OCI-LY7 (cell line): ENCODE measurements at places on chromosomes 3 and 15.
A peak's percentile ranks its signal among the peaks of the same experiment; 100 is the strongest.

GRCh38 chr3:120481081-120481480 lies 30.3 kb upstream of the FSTL1 start:
- no peak for DNase-seq

- no peak for DNase-seq
These were observed 60.6 kb downstream of the USP8 start for GRCh38 chr15:50484781-50485180.

DNA sequence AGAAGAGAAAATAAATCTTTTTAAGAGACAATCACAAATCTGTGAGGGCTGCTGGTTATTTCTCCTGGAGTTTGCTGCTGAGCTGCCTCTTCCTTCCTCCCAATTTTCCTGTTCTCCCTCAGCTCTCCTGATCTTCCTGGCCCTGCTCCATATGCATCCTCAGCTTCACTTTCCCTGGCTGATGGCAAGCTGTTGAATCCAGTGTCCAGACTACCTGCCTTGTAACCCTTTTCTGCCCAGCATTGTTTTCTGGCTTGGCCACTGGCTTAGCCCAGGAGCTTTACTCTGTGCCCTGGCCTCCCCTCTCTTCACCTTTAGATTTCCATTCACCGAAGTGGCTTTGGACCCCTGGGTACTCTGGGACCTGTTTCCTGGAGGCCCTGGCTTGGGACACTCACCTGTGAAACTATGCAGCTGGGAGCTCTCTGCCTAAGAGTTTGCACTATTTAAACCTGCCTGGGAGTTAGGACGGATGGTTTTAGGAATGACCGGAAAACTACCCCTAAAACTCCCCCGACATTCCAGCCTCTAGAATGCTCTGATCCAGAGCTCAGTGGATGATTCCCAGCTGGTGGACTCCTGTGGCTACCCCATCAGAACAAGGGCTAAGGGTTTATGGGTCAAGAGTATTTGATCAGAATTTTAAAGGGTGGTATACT lies 90.0 kb downstream of the RBPMS2 start:
- DNase-seq, result no peak

DNA sequence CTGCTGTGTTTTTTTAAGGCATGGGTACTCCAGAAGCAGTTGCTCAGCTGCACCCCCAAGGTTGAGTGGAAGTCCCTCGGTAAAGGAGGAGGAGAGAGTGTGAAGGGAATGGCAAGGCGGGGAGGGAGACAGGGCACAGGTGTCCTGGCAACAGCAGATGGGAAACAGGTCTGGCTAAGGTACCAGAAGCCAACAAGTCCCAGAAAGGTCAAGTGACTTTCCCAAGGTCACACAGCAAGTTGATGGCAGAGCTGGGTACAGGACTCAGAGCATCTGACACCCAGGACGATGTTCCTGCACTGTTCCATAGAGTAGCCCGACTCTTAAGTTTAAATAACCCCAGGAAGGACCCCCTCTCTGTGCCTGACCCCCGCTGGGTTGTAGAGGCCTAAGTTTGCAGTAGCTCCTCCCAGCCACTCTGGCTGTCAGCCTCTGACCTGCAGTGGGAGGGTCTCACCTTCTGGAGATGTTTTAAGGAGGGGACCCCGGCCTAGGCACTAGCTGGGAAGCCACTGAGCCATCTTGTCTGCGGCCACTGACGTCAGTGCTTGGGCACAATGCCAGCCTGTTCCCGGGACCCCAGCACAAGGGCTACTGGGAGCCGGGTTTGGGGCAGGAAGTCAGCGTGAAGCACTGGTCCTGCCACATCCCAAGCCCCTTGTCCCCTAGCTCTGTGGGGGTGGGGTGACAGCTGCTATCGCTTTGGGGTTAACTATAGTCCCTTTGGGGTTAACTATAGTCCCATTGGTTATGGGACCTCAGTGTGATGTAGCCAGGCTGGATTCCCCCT lies 10.5 kb downstream of the CSK start:
- DNase-seq, result no peak

DNA sequence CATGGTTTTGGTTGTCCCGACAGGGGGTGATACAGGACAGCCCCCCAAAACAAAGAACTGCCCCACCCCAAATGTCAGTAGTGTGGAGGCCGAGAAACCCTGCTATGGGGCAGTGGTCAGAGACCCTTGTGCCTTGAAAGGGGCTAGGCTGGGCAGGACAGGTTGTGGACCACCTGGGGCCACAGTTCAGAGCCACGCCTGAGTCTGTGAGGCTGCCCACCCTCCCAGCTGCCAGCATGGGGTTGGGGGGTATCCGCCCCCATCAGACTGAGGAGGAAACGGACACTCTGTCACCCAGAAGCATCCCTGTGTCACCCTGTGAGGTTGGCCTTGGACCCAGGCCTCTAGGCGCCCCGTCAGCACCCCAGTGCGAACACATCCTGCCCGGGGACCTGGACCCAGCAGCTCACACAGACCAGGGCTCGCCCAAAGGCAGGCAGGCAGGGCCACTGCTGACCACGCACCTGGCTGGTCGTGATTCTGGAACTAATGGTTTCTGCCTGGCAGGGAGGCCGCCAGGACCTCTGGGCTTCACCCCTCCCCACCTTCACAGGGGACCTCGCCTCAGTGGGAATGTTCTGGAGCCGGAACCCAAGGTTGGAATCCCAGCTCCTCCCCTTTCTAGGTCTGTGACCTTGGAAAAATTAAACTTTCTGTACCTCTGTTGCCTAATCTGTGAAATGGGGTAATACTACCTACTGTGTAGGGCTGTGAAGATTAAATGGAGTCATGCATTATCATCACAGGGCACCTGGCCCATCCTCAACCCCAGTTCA lies 1.4 kb downstream of the SLC41A3 start:
- no peak for DNase-seq

DNA sequence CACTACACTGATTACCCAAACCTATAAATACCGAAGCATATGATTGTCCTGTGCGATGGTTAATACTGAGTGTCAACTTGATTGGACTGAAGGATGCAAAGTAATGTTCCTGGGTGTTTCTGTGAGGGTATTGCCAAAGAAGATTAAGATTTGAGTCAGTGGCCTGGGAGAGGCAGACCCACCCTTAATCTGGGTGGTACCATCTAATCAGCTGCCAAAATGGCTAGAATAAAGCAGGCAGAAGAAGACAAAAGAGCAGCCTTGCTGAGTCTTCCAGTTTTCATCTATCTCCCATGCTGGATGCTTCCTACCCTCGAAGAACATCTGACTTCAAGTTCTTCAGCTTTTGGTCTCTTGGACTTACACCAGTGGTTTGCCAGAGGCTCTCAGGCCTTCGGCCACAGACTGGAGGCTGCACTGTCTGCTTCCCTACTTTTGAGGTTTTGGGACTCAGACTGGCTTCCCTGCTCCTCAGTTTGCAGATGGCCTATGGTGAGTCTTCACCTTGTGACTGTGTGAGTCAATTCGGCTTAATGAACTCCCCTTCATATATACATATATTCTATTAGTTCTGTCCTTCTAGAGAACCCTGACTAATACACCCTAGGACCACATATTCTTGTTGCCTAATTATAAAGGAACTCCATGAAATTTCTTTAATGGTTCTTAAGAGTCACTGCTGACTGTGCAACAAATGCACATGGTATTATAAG lies 31.7 kb downstream of the CSNK1G1 start:
- no peak for DNase-seq

- DNase-seq, result peak; percentile 15
These were observed 861.3 kb downstream of the ZPLD1 start for GRCh38 chr3:103295974-103296570.

- no peak for DNase-seq
These were observed 27.5 kb downstream of the PCCB start for GRCh38 chr3:136277634-136278033.

DNA sequence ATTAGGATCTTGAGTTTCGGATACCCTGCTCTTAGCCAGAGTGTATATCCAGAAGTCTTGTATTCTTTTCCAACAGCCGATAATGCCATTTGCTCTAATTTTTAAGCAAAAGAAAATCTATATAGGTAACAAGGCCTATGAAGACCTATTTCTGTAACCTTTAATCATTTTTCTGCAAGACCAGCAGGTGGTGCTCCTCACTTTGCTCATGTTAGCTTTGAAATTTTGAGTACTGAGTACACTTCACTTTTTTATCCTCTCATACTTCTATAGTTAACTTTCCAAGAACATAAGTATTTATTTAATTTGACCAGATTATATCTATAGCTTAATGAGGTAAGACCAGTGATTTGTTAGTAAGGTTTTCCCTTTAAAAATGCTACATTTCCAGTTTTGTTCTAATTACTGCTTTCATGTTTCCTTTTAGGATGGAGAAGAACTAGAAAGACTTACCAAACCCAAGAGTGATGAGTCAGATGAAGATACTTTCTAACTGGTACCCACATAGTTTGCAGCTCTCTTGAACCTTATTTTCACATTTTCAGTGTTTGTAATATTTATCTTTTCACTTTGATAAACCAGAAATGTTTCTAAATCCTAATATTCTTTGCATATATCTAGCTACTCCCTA lies 20.5 kb downstream of the SLC35A5 start:
- peak; percentile 36 for DNase-seq

- no peak for DNase-seq
These were observed 507.7 kb downstream of the IGSF11 start for GRCh38 chr3:118526758-118527513.

GRCh38 chr3:179330438-179330837 lies 7.6 kb downstream of the ZNF639 start:
- no peak for DNase-seq

DNA sequence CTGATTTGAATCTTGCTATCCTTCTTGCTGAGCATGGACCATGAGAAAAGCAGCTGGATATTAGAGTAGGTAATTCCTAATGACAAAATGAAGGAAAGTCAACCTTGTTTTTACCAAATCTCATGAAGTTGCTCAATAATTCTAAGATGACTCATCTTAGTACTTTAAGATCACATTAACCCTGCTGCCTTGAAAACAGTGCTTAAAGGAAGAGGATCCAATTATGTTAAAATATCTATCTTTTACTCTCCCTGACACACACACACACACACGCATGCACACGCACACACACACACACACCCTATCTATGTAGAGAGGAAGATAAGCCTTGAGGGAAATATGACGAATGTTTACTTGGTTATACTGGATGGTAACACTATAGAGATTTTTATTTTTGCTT lies 16.0 kb upstream of the MYO1E start:
- DNase-seq, result no peak

GRCh38 chr3:126849768-126850167 lies 133.1 kb upstream of the PLXNA1 start:
- DNase-seq, result no peak

DNA sequence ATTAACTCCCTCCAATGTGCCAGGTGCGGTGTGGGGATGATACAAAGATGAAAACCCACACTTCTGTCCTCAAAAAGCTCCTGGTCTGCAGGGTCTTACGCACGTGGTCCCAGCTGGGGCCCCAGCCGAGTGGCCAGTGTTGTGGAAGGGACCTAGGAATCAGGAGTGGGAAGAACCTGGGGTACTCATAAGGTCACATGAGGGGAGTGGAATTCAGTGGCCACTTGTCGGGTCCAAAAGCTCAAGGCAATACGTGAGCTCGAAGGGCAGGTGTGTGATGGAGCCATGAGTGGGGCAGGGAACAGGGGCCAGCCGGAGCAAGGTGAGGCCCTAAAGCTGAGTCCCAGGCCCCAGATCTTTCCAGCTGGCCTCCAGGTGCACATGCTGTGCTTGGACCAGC lies 260.0 kb upstream of the LYSMD4 start:
- DNase-seq, result no peak

GRCh38 chr3:12809001-12809400 lies 12.5 kb downstream of the CAND2 start:
- no peak for DNase-seq

GRCh38 chr15:66860844-66861243 lies 158.8 kb downstream of the SMAD6 start:
- DNase-seq, result no peak

- DNase-seq, result no peak
These were observed 41.8 kb downstream of the CHCHD6 start for GRCh38 chr3:126745760-126746394.

- no peak for DNase-seq
These were observed 122.9 kb downstream of the DLG1 start for GRCh38 chr3:197175503-197175902.

DNA sequence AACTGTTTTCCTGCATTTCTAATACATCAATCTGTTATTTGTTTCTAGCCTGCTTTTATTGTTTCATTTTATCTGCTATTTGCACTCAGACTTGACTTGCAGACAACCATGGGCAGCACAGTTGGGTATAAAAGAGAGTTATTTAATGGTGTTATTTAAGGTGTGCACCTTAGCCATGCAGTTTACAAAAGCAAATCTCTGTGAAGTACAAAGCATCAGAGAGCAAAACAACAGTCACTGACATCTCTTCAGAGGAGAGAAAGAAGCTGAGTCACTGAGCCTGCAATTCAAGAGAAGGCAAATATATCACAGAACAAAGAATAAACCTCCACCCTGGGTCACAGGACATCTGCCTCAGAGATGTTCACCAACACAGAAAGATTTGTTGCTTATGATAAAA lies 255.9 kb upstream of the ICE2 start:
- no peak for DNase-seq

- DNase-seq, result peak; percentile 91
These were observed 11.9 kb downstream of the SMAD6 start for GRCh38 chr15:66713843-66714508.

DNA sequence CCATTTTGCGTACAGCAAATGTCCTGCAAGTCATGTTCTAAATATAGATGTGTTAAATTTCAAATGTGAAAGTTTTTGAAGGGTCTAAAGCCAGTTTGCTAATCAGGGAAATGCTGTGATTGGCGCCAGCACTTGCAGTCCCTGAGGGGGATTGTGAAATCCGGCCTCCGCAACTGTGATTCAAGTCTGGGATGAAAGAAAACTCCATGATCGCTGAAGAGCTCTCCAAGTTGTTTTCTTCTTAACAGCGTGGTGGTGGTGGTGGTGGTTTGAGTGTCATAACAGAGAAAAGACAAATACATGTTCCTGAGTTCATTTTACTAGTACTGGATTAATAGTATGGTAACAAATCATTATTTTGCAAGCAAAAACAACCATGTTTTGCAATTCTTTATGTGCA lies 51.8 kb downstream of the MITF start:
- DNase-seq, result no peak

DNA sequence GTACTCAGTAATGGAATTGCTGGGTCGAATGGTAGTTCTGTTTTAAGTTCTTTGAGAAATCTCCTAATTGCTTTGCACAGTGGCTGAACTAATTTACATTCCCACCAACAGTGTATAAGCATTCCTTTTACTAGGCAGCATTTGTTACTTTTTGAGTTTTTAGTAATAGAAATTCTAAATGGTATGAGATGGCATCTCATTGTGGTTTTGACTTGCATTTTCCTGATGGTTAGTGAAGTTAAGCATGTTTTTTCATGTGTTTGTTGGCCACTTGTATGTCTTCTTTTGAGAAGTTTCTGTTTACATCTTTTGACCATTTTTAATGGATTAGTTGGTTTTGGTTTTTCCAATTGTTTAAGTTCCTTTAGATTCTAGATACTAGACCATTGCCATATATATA lies 28.4 kb downstream of the TP63 start:
- no peak for DNase-seq

DNA sequence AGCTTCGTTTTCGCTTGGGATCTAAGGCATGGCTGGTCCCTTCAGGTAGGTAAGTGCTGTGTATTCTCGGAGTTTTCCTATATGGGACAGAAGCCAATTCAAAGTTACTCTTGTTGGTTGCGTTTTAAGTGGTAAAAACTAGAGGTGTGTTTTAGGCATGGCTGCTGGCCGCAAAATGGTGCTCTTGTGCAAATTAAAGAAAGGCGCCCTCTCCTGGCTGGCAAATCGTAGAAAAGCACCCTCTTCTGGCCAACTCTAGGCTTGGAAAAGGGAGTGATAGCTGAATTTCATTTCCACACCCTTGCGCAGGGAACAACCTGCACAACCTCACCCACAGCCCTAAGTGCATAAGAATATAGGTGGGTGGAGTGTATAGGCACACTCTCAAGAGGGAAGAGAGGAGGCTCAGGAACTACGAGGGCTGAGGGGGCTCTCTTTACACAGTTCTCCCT lies 23.5 kb downstream of the DRD3 start:
- DNase-seq, result peak; percentile 47
